ENCODE measurements at places on chromosomes 6 and 20.

- DNase-seq = no peak
Observed at GRCh38 chr6:80088637-80089036, 17.8 kb upstream of the BCKDHB start.

DNA sequence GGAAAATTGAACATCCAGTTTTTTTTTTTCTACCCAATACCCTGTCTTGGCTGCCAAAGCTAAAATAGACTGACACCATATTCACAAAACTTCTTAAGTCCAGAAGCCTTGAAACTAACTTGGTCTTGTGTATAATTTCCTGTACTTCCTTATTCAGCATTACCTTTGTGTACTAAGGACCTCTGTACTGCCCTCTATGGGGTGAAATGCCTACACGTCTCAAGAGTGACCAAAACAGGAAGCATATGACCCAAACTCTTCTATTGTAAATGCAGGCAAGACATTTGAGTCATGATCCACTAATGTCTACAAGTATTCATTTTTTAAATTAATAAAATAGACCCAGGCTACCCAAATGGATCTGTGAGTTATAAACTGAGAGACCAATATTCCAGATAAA is 50.4 kb downstream of the HMGCLL1 start:
- DNase-seq = no peak

GRCh38 chr6:53360093-53360912 is 11.6 kb upstream of the ELOVL5 start:
- no peak for DNase-seq

DNA sequence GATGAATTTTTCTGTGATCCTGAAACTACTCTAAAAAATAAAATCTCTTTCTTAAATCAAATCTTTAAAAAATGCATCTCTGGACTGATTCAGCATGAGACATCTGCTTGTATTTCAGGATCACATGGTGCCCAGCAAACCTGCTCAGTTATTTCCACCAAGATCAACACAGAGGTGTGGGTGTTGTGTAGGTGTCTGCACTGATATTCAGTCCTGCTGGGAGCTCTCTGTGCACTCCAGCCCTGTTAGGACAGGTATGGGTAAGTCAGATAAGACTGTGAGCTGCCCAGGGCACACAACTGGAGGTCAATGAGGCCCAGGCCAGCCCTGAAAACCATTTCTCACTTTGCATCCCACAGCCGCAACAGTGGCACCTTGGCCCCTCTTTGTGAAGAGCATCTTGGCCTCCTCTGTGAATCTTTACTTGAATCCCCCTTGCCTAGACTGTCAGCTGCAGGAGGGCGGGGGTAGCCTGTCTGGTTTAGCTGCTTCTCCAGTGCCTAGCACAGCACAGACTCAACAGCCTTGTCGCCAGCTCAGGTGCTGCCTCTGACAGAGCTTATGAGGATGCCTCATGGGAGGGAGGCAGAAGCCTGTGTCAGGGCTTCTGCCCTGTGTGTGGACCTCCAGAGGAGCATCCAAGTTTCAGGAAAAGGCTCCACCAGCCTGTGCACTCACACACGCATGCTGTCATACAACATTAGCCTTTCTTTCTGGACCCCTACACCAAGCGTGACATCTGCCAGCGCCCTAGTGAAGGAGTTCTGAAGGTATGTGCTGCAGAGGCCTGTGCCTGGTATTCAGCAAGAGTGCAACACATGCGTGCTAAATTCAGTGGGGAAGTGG is 187.6 kb upstream of the CST7 start:
- DNase-seq = no peak

DNA sequence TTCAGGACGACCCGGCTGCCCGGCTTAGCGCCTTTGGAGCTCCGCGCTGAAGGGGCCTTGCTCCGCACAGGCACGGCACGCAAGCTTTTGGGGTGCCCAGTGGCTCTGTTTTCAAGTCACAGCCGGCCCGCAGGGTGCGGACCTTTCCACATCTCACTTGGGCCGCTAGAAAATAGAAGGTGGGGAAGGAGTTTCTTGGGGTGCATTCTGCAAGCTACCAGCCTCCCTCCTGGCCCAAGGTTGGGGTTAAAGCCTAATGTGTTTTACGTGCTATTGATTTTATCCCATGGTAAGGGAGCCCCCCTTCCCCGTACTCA is 561 bp downstream of the KAT14 start:
- no peak for DNase-seq

- DNase-seq = peak; percentile 67
Observed at GRCh38 chr6:1554476-1555310, 55.0 kb upstream of the FOXC1 start.

DNA sequence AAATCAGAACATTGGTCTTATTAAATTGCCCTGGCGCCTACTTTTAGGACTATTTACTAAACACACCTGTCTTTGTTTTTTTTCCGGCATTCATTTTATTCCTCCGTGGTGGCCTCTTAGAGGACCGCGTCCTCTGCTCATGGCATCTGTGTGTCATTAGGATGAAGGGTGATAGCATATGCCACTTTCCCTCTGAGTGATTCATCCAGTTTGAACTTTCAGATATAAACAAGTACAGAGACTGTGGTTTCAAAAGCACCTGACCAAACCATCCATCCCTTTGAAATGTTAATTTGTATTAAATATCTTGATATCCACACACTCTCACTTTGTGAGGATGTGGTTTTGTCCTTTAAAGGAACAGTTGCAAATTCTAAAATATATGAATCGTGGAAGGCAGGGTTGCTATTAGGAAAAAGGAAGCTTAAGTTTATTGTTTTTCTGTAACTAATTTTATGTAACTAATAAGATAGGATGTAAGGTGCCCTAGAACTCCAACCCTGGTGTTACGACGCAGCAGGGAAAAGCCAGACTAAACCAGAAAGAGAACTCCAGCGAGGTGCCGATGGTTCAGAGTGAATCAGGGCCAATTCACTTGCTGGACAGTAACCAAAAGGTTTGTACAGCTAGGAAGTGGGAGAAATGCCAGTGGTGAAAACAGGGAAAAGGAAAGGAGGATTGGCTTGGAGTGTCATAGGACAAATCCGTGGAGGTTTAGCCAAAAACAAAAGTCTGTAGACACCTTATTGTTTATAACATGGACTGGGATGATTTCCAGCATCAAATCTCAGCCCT is 98.7 kb downstream of the SHLD1 start:
- no peak for DNase-seq

DNA sequence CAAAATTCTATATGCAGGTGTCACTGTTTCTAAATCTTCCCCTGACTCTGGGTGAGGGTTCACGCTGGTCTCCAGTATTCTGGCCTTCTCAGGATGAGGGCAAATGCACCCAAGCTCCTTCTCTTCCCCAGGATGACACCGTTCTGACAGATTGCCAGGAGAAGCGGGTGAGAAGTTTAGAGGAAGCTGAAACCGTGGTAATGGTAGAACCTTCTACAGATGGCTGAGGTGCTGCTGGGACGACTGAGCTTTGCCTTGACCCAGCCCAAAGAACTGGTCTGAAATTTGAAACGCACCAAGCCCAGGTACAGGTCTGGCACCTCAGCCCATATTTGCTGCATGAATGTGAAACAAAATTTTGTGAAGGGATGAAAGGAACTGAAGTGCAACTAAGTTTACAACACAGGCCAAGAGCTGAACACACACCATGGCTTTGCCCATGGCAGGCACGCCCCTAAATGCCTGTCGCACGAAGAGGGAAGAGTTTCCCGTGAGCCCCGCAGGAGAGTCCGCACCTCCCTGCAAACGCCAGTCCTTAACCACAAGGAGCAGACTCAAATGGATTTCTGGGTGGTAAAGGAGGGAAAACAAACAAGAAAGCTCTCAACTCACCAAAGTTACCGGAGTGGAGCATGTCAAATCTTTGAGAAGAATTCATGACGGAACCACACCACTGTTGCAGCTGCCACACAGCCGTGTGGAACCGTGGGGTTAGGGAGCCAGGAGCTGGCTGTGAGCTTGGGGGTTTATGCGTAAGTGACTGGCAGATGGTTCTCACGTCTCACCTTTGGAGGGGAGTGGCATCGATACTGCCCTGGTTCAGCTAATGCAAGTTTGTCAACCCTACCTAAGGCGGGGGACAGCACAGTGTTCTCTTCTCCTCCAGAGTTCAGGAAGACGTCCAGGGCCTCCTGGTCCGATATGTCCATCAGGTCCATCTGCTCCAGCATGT is 138.9 kb downstream of the DTNBP1 start:
- no peak for DNase-seq

DNA sequence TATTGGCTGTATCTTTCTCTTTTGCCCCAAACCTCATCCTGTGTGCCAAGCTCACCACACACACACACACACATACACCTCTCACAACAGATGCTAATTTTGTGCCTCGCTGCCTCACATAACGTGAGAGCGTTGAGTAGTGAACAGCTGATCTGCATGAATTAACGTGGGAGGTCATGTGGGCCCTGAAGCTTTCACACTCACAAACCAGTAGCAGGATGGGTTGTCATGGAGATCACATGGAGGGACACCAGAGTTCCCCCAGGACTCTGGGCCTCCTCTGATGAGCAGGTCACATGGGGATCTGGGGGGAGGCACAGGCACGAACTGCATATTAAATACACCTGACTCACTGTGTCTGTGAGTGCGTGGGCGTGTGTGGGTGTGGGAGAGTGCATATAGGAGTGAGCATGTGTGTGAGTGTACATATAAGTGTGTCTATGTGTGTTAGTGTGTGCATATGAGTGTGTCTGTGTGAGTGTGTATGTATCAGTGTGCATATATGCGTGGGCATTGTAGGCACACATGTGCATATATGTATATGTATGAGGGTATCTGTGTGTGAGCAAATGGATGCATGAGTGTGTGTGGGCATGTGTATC is 62.7 kb upstream of the SULF2 start:
- no peak for DNase-seq

GRCh38 chr6:1244941-1245340 is 67.0 kb upstream of the FOXQ1 start:
- DNase-seq = no peak

- peak; percentile 13 for DNase-seq
Observed at GRCh38 chr6:137094411-137095008, 49.7 kb upstream of the IL20RA start.

- DNase-seq = no peak
Observed at GRCh38 chr6:97775012-97775411, 492.0 kb upstream of the MMS22L start.

GRCh38 chr6:166402582-166403277 is 20.0 kb upstream of the MPC1 start:
- no peak for DNase-seq

- no peak for DNase-seq
Observed at GRCh38 chr6:12339808-12340487, 49.8 kb downstream of the EDN1 start.

- DNase-seq = no peak
Observed at GRCh38 chr6:120274547-120274946, 925.0 kb upstream of the MAN1A1 start.

- no peak for DNase-seq
Observed at GRCh38 chr6:30075790-30076732, 492 bp upstream of the RNF39 start.

DNA sequence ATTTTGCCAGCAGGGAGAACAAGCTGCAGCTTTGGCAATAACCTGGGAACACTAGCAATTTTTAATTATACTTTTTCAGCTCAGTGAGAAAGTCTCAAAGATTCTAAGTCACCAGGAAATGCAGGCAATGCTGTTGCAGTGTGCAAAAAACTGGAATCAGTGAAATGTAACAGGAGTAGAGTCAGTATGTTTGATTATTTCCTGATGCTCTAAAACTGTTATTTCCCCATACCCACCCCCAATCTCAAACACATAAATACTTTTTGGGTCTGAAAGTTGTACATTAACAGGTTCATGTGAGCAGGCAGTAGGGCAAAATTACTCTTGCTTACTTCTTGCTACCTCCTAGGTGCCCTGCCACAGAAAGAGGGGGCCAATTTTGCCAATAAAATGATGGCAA is 65.4 kb upstream of the BEND6 start:
- no peak for DNase-seq

DNA sequence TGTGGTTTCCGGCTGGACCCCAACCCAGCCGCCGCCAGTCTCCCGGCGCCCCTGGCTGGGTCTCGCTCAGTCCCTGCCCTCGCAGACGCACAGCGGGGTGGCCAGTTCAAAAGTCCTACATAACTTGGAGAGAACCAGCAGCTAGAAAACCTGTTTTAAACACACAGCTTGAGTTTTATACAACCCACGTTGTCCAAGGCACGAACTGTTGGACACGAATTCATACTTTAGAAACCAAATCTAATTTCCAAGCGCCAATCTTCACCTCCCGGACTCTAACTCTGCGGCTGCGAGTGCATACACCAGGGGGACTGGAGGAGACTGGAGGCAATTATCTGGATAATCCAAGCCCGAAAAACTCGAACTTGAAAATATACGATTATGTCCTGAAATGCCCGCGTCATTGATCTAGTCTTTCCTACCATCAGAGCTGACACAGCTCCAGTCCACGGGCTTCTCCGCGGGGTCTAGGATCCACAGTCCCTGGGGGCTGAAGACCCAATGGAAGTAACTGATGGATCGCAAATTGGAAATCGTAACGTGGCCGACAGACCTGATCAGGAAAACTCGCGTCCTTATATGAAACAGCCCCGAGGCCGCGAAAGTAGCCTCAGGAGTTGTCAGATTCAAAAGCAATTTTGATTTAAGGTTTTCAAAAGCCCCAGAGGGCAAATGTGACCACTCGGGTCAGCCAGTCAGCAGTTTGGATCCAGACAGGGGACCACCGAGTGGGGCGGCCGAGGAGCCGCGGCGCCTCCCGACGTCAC is 843 bp upstream of the HEY2 start:
- DNase-seq = no peak

- no peak for DNase-seq
Observed at GRCh38 chr20:32858189-32858588, 534 bp upstream of the EFCAB8 start.

DNA sequence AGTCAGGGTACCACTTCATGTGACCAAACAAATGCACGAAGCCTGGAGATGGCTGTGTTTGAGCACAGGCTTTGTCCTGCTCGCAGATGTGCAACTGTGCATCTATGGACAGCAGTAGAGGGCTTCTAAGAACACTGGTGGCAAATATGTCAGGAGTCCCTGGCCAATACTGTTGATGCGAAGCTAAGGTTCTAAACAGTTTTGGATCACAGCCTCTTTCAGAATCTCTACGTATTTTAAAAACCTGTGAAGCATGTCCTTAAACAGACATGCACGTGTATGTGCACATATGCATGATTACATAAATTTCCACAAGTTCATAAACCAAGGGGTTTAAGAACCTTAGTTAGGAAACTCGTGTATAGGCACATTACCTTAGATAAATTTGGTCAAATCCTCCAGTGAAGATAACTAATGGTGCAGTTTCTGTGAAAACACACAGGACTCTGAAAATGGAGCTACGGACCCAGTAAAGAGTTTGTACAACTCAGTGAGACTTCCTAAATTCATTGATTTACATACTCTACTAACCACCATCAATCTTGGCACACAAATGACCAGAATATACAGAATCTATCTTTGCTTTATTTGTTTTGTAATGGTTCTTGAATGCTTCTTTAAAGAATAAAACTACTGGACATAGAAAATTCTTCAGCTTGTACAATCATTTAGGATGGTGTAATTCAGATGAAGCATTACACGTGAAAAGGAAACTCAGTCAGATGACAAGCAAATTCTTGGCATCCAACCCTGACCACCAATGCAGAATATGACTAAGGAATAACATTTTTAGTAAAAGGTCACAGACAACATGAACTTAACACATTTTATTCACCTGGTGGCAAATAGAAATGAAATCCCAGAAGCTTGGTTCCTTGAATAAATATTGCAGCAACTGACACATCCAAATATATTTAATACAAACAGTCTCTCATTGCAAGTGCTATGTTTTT is 27.4 kb downstream of the KCNQ5 start:
- DNase-seq = no peak
